ENCODE measurements at places on chromosomes 13 and 19. TPM values are rescaled to one million over a fixed set of nuclear protein-coding genes. Genes with fewer than 3 reads are reported as not detected.

CIRBP gene
- 235 TPM for total RNA-seq

FAM216B gene
- total RNA-seq = not detected

PCDH9 gene
- total RNA-seq = 45.7 TPM

TEAD2 gene
- 21.8 TPM for total RNA-seq

Measured in uterus (tissue), 4 donors.